ENCODE measurements at places on chromosomes 11 and 22.

GRCh38 chr11:43835104-43835503 lies 45.5 kb upstream of the ALKBH3 start:
- DNase-seq: peak; percentile 25

DNA sequence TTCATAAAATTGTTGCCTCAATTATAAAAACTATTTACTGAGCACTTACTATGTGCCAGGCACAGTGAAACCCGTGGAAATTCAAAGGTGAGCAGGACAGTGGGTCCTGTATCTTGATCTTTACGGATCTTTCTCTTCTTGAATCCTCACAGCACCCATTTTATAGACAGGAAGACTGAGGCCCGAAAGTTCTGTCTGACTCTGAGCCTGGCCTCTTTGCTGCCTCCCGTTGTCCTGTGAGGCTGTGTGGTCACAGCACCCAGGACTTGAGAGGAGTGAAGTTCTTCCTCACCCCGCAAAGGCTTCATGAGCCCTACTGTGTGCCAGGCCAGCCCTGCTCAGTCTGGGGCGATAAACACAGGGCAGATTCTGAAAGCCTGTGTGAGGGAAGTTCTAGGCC lies 13.4 kb upstream of the MN1 start:
- no peak for DNase-seq

GRCh38 chr11:76408171-76408965 lies 27.2 kb downstream of the GVQW3 start:
- no peak for DNase-seq

DNA sequence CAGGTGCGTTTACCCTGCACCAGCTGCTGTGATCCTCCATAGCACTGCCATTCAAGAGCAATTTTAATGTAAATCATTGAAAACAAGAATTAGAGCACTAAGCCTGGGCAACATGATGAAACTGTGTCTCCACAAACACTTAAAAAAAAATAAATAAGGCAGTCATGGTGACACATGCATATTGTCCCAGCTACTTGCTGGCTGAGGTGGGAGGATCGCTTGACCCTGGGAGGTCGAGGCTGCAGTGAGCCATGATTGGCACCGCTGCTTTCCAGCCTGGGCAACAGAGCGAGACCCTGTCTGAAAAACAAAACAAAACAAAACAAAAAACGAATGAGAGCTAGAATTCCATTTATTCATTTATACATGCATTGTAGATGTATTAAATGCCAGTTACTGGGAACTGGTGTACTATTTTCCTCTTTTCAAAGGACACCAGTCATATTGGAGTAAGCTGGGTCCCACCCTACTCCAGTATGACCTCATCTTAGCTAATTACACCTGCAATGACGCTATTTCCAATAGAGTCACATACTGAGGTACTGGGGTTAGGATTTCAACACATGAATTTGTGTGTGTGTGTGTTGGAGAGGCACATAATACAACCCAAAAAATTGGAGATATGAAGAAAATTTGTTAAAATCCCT lies 101.9 kb downstream of the MICAL2 start:
- DNase-seq: no peak

DNA sequence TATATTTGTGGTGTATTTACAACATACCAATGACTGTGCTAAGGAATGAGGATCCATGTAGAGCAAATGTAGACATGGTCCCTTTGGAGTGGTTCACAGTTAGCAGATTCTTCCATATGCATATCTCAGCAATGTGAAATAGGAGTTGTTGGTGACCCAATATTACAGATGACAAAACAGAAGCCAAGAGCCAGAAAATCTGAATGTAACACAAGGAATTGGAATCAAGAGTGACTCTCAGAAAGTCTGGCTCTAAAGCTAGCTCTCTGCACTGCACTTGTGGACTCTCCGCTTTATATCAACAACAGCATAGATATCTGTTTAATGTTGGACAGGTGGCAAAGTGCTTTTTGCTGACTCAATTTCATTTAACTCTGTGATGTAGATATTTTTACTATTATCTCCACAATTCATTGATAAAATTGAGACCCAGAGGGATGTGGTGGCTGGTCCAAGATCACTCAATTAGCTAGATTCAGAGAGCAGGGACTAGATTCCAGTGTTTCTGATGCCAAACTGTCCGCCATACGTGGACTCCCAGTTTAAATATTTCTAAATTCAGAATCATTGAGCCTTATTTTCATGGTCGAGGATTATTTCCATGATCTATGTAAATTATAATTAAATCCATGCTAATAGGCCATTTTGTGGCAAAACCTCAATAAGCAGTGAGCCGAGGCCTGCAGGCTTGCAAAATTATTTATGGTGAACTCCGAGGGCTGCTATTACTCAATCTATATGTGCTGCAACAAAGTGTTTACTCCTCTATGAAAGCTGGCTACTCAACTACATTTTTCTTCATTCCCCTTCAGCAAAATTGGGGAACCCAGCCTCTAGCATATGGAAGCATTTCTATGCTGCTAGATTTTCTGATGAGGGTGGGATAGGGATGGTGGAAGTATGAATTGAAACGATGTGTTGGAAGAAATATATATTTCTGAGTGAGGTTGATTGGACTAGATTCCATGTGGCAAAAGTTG lies 21.1 kb upstream of the TENM4 start:
- no peak for DNase-seq

DNA sequence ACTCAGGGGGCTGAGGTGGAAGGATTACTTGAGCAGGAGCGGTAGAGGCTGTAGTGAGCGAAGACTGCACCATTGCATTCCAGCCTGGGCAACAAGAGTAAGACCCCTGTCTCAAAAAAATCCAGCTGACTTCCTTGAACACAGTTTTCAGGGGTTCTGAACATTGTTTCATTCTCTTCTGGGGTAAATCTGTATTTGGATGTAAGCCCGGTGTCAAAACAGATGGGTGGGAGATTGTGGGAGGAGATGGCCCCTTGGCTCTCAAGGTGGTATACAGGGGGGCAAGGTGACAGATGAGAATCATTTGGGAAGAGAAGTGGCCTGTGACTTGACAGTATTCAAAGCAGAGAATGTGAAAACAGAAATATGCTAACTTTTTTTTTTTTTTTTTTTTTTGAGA lies 4.8 kb downstream of the ESAM start:
- DNase-seq: no peak

DNA sequence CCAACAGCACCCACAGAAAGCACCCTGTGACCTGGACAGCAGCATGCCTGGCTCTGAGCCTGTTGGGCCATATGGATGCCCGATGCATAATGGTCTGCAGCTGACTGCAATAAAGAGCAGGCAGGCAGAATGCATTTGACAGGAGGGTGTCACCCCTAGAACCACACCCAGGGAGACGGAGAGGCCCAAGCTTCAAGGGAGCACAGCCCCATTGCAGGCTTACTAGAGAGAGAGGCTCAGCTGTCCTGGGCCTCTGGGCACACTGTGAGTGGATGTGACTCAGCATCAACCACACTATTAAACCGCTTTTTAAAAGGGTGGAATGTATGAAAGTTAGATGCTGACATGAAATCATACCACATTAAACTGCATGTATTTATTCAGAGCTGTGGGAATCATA lies 365.3 kb downstream of the CTTN start:
- DNase-seq: no peak

GRCh38 chr11:44564166-44564565 lies 1.3 kb upstream of the CD82 start:
- peak; percentile 51 for DNase-seq
